ENCODE measurements at places on chromosomes 1 and 21.

GRCh38 chr1:34907487-34908090 lies 21.9 kb downstream of the DLGAP3 start:
- no peaks in the 10 kb centered on the region for H3K27me3 ChIP-seq
- H3K4me3 ChIP-seq, result no peak overlapping the region
- H3K27ac ChIP-seq, result no peak overlapping the region
- no peaks in the 10 kb centered on the region for H3K4me1 ChIP-seq
- peak; percentile 43 for DNase-seq

DNA sequence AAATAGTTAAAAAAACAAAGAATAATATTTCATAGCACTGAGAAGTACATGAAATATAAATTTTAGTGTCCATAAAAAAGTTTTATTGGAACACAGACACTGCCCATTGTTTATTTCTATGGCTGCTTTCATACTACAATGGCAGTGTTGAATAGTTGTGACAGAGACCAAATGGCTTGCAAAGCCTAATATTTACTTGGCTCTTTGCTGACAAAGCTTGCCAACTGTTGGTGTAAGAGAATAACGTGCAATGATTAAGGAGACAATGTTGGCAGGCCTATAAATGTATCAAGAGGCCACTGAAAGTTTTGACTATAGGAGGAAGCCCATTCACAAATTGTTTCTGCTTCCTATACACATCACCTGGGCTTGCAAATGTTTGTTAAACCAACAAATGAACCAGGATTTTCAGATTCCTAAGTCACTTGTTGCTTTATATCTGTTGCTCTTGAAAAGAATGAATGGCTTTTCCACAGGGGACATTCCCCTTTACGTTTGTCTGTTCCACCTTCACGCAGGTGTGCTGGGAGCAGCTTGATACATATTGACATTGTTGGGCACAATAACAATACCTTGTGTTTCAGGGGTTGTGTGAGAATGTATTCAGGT lies 5.5 kb upstream of the ST6GALNAC3 start:
- no peaks in the 10 kb centered on the region for H3K36me3 ChIP-seq
- DNase-seq, result no peak
- H3K27ac ChIP-seq, result no peak overlapping the region
- H3K4me3 ChIP-seq, result no peak overlapping the region
- H3K27me3 ChIP-seq, result 0 out of 2 replicates have a peak, but pooled peaks cover 6% of the 10 kb centered on the region

- peaks cover 58% of the 10 kb centered on the region for H3K36me3 ChIP-seq
- no peaks in the 10 kb centered on the region for H3K27me3 ChIP-seq
- H3K4me3 ChIP-seq, result no peak overlapping the region
- H3K27ac ChIP-seq, result no peak overlapping the region
- no peak for DNase-seq
Measured at GRCh38 chr1:214638997-214639396, 36.0 kb downstream of the CENPF start.

- DNase-seq, result no peak
- H3K4me3 ChIP-seq, result no peak overlapping the region
- H3K27ac ChIP-seq, result no peak overlapping the region
- no peaks in the 10 kb centered on the region for H3K27me3 ChIP-seq
Measured at GRCh38 chr1:20061866-20062265, 8.1 kb upstream of the PLA2G5 start.

DNA sequence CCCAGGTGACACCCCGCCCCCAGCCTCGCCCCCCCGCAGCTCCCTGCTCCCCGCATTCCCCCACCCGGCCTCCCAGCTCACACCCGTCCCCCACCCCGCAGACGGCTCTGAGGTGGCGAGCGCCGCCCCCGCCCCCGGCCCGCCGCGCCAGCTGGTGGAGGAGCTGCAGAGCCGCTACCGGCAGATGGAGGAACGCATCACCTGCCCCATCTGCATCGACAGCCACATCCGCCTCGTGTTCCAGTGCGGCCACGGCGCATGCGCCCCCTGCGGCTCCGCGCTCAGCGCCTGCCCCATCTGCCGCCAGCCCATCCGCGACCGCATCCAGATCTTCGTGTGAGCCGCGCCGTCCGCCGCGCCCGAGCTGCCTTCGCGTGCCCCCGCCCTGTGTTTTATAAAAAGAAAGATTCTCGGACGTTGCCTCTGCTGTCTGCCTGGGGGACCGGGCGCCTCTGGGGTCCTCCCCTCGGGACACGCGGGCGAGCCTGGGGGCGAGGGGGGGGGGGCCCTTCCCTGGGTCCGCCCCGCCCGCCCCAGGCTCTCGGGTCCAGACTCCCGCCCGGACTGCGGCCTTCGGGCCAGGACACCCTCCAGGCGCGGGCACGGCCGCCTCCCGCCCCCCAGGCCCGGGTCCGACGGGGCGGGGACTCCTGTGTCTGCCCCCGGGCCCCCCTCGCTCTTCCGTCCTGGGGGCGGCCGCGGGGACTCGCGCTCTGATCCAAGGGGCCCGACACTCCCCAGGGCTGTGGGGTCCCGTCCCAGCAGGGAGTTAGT lies 1.6 kb upstream of the MMP23B start:
- H3K36me3 ChIP-seq, result no peaks in the 10 kb centered on the region
- H3K4me1 ChIP-seq, result no peaks in the 10 kb centered on the region
- H3K27me3 ChIP-seq, result peaks cover 19% of the 10 kb centered on the region
- peak overlapping the region; percentile 50 for H3K4me3 ChIP-seq
- no peak overlapping the region for H3K27ac ChIP-seq

DNA sequence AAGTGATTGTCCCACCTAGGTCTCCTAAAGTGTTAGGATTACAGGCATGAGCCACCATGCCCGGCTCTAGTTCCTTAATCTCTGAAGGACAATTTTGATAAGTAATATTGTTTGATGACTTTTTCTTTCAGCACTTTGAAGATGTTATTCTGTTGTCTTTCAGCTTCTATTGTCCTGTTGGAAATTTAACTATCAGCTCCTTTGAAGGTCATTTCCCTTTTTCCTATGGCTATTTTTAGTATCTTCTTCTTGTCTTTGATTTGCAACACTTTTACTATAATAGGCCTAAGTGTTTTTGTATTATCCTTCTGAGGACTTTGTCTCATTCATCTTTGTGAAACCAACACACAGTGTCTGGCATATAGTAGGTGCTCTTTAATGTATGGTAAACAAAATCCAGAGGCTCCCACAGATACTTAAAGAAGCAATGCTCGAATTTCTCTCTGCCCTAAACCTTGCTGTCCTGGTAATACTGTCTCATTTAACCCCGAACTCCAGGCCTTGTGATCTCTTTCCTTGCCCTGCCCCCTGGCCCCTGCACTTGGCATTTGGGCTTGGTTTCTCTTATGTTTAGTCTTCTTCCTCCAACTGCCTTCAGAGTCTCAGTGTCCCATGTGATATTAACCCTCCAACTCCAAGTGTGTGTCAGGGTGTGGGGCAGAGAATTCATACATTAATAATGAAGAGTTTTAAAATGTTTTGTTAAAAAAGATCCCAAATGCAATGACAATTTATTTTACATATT lies 19.0 kb upstream of the AGO1 start:
- no peaks in the 10 kb centered on the region for H3K36me3 ChIP-seq
- no peaks in the 10 kb centered on the region for H3K4me1 ChIP-seq
- H3K27me3 ChIP-seq, result no peaks in the 10 kb centered on the region
- H3K4me3 ChIP-seq, result no peak overlapping the region

- H3K4me3 ChIP-seq, result no peak overlapping the region
- peaks cover 12% of the 10 kb centered on the region for H3K27me3 ChIP-seq
- no peak overlapping the region for H3K27ac ChIP-seq
- no peaks in the 10 kb centered on the region for H3K4me1 ChIP-seq
- no peak for DNase-seq
Measured at GRCh38 chr1:210321552-210321951, 7.2 kb upstream of the HHAT start.

GRCh38 chr1:212753749-212754148 lies 37.8 kb downstream of the NSL1 start:
- peak overlapping the region; percentile 22 for H3K4me3 ChIP-seq
- no peaks in the 10 kb centered on the region for H3K36me3 ChIP-seq
- H3K27ac ChIP-seq, result peak overlapping the region; percentile 55
- peak; percentile 25 for DNase-seq
- peaks cover 47% of the 10 kb centered on the region for H3K4me1 ChIP-seq

DNA sequence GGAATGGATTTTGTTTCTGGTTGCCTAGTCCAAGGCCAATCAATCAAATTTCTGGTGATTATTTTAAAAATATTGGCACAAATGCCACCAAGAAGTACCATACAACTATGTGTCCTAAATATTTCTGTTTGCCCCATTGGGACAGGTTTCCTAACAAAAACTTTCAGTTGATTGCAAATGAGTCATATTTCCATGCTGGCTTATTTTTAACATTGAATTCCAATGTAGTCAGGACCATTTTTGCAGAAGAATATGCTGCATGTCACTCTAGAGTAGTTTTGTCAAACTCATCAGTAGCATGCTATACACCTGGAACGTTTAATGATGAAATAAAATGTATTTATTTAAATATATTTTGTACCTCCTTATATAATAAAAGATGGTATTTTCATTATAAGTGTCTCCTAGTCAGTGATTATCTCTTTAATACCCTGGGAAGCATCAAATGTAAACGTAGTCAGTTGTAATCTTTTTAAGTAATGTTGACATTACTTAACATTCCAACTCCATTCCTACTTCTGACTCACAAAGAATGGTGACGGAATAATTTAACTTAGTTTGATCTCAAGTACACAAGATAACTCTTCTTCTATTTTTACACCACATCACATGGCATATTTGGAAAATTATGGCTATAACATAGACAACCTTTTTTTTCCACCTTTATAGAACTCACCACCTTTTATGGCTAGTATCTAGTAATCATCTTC lies 39.0 kb upstream of the USH2A start:
- H3K27me3 ChIP-seq, result no peaks in the 10 kb centered on the region
- H3K27ac ChIP-seq, result no peak overlapping the region
- H3K4me3 ChIP-seq, result no peak overlapping the region
- H3K4me1 ChIP-seq, result no peaks in the 10 kb centered on the region
- no peaks in the 10 kb centered on the region for H3K36me3 ChIP-seq

DNA sequence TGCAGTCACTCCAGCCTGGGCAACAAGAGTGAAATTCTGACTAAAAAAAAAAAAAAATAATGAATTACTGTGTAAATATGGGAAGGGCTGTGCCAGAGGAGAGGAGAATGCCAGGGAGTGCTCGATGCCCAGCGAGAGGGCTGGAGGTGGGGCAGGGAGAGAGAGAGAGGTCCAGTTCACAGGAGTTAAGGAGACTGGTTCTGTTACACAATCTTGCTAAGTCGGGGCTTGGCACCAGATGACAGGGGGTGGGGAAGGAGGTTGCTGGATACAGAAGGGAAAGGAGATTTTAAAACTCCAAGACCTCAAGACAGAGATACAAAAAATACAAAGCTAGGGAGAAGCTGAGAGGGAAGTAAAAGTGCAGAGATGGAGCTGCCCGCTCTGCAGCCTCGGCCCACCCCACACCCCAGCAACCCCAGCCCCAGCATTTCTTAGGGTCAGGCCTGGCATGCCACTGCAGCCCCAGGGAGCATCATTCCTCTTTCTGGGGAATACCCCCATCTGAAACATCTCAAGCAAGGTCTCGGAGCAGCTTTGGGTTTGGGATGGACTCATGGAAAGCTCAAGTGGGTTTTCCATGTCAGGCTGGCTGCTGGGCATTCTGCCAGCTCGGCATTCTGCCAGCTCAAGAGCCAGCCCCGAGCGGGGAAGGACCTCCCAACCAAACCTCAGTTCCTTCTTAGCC lies 991 bp downstream of the SELENBP1 start:
- H3K27me3 ChIP-seq, result no peaks in the 10 kb centered on the region
- peaks cover 16% of the 10 kb centered on the region for H3K4me1 ChIP-seq
- H3K27ac ChIP-seq, result no peak overlapping the region
- H3K4me3 ChIP-seq, result peak overlapping the region; percentile 42
- no peak for DNase-seq

DNA sequence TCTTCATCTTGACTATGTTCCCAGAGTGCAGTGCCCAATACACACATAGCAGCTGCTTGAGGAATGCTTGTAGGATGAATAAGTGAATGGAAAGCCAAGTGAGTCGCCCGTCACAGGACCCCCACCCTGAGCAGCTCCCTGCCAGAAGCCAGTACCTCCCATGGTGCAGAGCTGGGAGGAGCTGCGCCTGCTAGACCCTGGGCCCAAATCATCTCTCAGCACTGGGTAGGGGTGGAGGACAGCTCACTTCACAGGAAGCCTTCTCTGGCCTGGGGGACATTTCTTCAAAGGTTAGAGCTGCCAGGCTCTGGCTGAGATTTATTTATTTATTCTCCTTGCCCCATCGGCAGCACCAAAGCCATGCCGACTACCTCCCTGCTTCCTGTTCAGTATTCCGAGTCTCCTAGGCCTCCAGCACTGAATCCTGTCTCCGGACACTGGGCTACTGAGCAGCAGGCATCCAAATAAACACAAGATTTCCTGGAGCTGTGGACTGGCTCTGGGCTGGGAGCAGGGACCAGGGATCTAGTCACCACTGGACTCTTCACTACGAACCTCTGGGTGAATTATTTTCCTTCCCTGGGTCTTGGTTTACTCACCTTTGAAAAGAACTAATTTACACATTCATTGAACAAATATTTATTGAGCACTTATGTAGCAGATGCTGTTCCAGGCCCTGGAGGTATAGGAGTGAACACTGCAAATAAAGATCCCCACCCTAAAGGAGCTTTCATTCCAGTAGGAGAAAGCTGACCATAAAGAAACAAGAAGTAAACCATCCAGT lies 187.7 kb downstream of the TRABD2B start:
- no peaks in the 10 kb centered on the region for H3K27me3 ChIP-seq
- no peak for DNase-seq
- no peak overlapping the region for H3K27ac ChIP-seq
- H3K36me3 ChIP-seq, result no peaks in the 10 kb centered on the region

DNA sequence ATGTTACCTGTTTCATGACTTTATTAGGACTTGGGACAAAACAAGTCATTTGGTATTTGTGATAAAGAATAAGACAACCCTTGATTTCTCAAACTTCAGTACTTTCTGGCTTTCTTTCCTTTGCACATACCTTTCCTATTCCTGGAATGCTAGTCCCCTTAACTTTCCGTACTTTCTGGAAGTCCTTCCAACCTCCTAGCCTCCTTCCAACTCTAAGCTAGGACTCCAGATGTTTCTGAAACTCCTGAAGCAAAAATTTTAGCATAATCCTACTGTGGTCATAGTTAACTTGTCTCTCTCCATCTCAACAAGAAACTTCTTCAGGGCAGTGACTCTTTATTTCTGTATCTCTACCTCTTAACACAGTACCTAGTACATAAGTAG lies 19.8 kb upstream of the C1orf105 start:
- no peaks in the 10 kb centered on the region for H3K27me3 ChIP-seq
- H3K36me3 ChIP-seq, result no peaks in the 10 kb centered on the region
- no peak overlapping the region for H3K4me3 ChIP-seq
- peaks cover 20% of the 10 kb centered on the region for H3K4me1 ChIP-seq
